ENCODE measurements at places on chromosomes 7 and 10.

- no peak for DNase-seq
These were observed 52.2 kb downstream of the IGF2BP3 start for GRCh38 chr7:23418046-23418445.

DNA sequence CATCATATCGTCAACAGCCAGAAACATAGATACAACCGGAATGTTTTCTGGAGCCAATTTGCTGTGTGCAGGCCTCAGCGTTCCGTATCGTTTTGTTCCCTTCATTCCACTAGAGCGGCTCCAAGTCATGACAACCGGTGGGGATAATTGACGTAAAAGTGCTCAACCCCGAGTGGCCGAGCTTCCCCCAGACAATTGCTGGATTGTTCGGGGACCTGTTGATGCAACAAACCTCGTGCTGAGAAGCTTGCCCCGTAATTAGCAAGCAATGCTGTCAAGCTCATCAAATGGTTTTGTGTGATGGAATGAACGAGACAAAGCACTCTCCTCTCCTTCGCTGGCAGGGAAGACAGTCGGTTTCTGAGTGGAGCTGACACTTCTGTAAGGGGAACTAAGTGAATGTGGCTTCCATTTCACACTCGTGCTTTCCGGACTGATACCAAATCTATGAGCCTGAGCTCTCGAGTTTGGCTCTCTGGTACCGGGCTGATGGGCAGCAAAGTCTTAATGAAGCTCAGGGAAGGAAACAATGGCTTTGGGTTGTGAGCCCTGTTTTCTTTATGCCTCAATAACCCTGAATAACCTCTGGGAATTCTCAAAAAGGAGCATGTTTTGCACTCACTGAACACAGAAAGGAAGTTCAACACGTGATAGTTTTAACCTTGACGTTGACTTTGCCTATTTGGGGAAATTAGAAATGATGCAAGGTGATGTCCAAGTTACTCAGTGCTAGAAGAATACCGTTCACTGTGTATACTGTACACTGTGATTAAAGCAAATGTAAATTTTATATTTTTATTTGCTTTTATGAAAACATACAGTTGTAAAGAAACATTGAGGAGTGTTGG, 220.5 kb downstream of the BAMBI start:
- no peak for DNase-seq

DNA sequence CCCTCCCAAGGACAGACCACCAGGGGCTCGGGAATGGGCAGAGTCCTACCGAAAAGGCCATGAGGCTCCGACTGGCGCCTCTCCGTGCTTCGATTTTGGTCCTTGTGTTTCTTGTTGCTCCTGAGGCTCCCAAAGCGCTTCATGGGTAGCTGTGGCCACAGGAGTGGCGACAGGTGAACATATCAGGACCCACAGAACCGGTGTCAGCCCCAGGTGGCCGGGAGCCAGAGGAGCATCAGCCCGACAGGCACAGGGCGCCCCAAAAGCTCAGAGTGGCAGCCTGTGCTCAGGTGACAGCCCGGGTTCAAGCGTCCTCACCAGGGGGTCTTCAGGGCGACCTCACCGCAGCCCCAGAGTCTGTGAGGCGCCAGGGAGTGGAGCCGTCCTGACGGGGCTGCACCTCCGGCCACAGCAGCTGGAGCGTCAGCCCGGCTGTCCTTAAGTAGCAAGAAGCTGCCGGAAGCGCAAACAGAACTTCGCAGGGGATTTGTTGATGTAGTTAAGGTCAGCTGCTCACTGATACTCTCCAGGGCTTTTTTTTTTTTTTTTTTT, 141.0 kb downstream of the PRKAG2 start:
- no peak for DNase-seq

DNA sequence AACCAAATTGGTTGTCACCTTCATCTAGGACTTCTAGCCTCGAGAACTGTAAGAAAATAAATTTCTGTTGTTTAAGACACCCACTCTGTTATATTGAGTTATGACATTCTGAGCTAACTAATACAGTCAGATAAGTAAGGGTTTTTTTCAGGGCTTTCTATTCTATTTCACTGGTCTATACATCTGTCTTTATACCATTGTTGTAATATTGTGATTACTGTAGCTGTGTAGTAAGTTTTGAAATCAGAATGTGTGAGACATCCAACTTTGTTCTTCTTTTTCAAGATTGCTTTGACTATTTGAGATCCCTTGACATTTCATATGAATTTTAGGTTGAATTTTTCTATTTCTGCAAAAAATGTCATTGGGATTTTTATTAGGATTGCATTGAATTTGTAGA, 7.5 kb downstream of the IFIT1 start:
- DNase-seq = no peak

DNA sequence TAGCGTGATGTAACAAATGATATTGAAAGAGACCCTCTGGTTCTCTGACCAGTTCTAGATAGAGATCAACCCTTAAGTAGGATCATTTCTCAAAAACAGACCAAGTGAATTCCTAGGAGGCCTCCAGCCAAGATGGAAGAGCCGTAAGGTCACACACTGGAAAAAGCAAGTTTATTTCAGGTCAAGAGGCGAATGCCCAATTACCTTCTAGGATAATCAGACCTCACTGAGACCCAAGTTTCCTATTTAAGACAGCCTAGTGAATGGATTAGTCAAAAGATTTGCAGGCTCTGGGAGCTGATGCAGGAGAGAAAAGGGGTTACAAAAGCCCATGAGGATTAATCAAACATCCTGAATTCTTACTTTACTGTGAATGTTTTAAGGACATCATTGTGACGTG, 486.1 kb upstream of the NRP1 start:
- DNase-seq = no peak

DNA sequence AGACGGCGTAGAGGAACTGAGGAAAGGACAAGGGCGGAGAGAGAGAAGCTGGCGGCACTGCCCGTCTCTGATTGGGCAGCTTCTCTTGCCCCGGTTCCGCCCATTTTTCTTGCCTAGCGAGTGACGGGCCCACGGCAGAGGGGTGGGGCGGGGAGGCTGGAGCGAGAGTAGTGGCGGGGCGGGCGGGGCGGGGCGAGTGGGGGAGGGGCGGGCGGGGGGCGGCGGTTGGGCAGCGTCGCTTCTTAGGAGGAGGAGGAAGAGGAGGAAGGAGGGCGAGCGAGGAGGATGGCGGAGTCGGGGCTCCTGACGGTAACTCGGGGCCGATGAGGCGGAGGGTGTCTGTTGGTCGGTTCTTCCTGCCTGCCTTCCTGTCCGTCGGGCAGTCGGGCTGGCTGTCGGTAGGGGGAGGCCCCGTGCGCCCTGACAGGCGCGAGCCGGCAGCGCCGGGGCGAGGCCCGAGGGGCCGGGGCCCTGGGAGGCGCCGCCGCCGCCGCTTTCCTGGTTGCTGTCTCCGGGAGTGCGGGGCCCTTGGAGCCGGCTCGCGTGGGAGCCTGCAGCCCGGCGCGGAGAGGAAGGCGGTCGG, at the start of gene SHOC2:
Gene SHOC2 (plus strand): TSS at position 256 of the 583 bp plus-strand sequence. CDS start 44,755 bp downstream, outside the sequence.
- no peak for DNase-seq

GRCh38 chr10:109306698-109307097, 616.6 kb downstream of the XPNPEP1 start:
- DNase-seq = no peak

DNA sequence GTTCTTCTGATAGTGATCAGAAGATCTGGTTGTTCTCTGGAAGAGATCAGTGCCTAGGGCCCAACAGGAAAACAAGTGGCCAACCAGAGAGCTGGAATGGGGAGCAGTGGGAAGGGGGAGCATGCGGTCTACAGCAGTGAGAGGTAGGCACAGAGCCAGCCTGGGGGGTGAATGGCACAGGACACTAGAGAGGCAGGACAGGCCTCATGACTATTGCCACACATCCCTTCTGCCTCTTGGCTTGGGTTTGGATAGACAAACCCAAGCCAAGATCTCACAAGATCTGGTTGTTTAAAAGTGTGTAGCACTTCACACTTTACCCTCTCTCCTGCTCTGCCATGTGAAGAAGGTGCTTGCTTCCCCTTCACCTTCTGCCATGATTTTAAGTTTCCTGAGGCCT, 224.4 kb downstream of the ARHGAP12 start:
- no peak for DNase-seq

GRCh38 chr10:117007080-117007479, 2.1 kb upstream of the SHTN1 start:
- DNase-seq = no peak

DNA sequence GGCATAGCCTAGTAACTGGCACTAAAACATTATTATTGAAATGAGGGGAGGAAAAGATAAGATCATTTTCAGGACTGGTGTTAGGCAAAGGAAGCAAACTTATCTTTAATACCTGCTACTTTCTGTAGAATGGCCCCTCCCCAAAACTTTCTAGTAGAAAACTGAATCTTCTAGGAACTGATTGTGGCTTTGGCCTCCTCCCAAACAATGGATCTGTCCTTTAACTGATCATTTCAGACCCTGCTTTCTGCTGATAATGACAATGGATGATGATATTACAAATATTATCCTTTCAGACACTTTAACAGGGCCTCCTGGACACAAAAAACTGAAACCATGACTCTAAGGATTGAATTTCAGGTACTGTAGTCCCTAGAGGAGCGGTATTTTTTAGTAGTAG, 55.1 kb downstream of the EZH2 start:
- no peak for DNase-seq

DNA sequence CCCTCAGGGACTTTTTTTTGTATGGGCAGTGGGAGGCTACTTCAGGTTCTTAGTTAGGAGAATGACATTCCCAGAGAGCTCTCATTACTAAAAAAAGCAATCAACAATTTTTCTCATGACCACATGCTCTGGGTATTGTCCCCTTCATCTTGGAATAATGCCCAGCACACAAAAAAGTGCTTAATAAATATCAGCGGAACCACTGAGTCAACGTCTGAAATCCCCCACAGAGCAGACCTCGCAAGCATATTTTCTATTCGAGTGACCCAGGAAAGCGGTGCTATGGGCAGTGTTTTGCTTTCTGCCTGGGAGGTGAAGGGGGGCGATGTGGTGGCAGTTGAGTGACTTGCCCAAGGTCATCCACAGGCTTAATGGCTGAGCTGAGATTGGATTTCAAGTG, 493.4 kb upstream of the ZMIZ1 start:
- DNase-seq = no peak

- no peak for DNase-seq
These were observed 284.1 kb upstream of the SMIM30 start for GRCh38 chr7:113402482-113402881.
